Posterior vena cava (tissue), 2 donors: ENCODE measurements at places on chromosomes 11 and 22. TPM values are rescaled to one million over a fixed set of nuclear protein-coding genes. Genes with fewer than 3 reads are reported as not detected.
A peak's percentile ranks its signal among the peaks of the same experiment; 100 is the strongest.

DNA sequence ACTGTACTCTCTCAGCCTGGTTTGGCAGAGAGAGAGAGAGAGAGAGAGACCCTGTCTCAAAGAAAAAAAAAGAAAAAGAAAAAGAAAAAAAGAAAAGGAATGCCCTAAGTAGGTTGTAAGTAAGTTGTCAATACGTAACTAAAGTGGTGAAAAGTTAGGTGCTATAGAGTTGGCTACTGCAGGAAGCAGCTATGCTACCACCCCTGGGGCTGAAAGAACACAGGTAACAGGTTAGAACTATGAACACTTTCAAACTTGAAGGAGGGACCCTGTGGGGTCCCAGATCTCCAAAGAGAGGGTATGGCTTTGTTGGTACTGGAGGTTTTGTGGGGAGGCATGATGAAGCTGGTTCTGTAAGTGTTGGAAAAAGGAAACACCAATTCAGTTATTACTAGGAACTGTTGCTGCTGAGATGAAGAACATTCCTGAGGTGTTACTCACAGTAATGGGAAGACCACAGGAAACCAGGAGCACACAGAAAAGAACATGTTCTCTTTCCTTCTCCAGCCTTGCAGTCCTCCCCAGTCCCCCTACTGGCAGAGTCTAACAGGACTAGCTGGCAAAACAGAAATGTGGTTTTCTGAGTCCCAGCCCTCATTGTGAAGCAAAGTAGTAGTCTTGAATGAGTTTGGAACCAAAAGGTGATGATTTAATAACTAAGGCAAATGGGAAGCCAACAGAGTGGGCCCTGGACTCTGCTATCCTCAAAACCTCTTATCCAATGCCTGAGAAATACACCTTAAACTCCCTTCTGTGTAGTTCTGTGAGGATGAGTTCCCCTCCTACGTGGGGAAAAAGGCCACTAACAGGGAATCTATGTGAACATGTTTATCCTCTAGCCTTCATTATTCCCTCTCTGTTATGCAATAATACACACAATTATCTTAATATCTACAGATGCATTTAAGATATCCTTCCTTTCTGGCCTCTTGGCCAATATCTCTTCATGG is 427.0 kb upstream of the DDI1 start:
- DNase-seq = no peak

GRCh38 chr11:367956-368413 is 1.3 kb upstream of the B4GALNT4 start:
- peak; percentile 20 for DNase-seq

DNA sequence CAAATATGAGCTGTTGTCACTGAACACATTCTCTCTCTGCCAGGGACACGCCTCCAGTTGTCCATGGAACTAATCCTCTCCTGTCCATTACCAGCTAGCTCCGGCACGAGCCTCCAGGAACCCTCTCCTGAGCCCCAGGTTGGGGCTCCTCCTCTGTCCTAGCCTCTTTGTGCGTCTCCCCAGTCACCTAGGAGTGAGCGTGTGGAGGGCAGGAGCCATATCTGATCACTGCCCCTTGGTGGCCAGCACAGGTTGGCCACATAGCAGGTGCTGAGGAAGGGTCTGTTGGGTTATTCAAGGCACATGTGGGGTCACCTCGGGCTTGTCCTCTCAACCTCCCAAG is 2.5 kb downstream of the SYVN1 start:
- DNase-seq = no peak

DNA sequence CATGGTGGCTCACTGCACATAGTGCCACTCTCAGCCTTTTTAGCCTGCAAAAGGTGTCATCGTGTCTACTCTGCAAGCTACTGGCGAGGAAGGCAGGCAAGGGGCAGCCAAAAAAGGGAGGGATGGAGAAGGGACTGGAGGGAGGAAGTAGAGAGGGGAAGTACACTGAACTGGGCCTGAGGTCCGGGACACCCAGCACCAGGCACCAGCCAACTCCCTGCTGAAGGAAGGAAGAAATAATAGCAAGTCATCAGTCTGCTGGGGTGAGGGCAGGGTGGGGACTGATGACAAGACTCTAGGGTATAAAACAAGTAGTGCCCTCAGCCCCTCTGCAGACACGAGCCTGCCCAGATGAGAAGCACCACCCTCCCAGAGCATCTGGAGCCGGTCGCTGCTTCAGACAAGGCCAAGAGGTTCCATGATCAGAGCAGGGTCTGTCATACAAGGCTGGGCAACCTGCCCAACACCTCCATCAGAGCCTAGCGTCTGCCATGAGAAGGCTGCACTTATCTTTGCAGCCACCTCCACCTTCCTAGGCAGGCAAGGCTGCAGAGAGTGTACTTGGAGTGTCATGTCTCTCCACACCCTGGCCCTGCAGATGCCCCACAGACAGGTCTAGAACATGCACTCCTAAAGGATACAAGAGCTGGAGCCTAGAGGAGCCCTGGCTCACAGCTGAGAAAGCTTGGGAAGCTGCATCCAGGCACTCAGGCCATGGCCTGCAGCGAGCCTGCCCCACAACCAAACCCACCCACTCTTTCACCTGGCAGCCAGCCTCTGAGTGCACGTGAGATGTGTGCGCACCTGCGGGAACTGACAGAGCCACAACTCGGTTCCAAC is 9.0 kb upstream of the COMT start:
- DNase-seq = no peak

The OR4S1 gene
- not detected for total RNA-seq

The EED gene
- total RNA-seq = 18.0 TPM

The ATM gene
- 60.5 TPM for total RNA-seq

The RDX gene
- 111 TPM for total RNA-seq
